Airway epithelial cell (primary cell): ENCODE measurements at places on chromosomes 5 and 9. TPM values are rescaled to one million over a fixed set of nuclear protein-coding genes. Genes with fewer than 3 reads are reported as not detected.

The SV2C gene
- total RNA-seq = 0.14 TPM in 1 of 2 replicates, not detected in the other

The RAI14 gene
- total RNA-seq = 43.3 and 48.1 TPM in 2 replicates

The CCDC183 gene
- 0.42 TPM in 1 of 2 replicates, not detected in the other for total RNA-seq

The SYNPO gene
- 7.3 and 8.6 TPM in 2 replicates for total RNA-seq

The RFX3 gene
- 0.93 and 1.5 TPM in 2 replicates for total RNA-seq

The PCDHGC4 gene
- 0.05 and 0.21 TPM in 2 replicates for total RNA-seq

The FCHO2 gene
- 6.3 and 10.2 TPM in 2 replicates for total RNA-seq

The PLAC8L1 gene
- total RNA-seq = not detected in 2 replicates

The SLIT3 gene
- total RNA-seq = 0.88 and 1.3 TPM in 2 replicates

The IFNK gene
- not detected in 2 replicates for total RNA-seq

The ACOT12 gene
- not detected in 2 replicates for total RNA-seq

The HEMGN gene
- not detected in 2 replicates for total RNA-seq

The RGS7BP gene
- total RNA-seq = 0.19 TPM in 1 of 2 replicates, not detected in the other

The DOCK8 gene
- total RNA-seq = 0.60 and 0.71 TPM in 2 replicates

The ADAMTS2 gene
- 0.98 and 1.4 TPM in 2 replicates for total RNA-seq

The SNCAIP gene
- total RNA-seq = 0.09 and 0.14 TPM in 2 replicates

The SECISBP2 gene
- total RNA-seq = 10.5 and 15.4 TPM in 2 replicates

The SLC34A3 gene
- 0.14 TPM in 1 of 2 replicates, not detected in the other for total RNA-seq

The SCGB3A1 gene
- 0.60 TPM in 1 of 2 replicates, not detected in the other for total RNA-seq

The TSLP gene
- total RNA-seq = 0.23 and 0.85 TPM in 2 replicates

The LMBRD2 gene
- total RNA-seq = 4.6 and 6.9 TPM in 2 replicates

The SLC22A5 gene
- total RNA-seq = 4.6 and 6.2 TPM in 2 replicates

The PCDHGB7 gene
- 3.2 and 4.1 TPM in 2 replicates for total RNA-seq

The OGN gene
- total RNA-seq = not detected in 2 replicates

The CYLC2 gene
- total RNA-seq = not detected in 2 replicates

The TRPM3 gene
- total RNA-seq = not detected in 2 replicates
